Hair follicular keratinocyte (primary cell): ENCODE measurements at places on chromosomes 6 and 20. TPM values are rescaled to one million over a fixed set of nuclear protein-coding genes. Genes with fewer than 3 reads are reported as not detected.

The KHDC1 gene
- total RNA-seq, result 2.0 and 2.2 TPM in 2 replicates

The KIFC1 gene
- total RNA-seq, result 14.0 and 50.8 TPM in 2 replicates

The DNMT3B gene
- 4.7 and 5.0 TPM in 2 replicates for total RNA-seq

The FILIP1 gene
- not detected in 2 replicates for total RNA-seq
